ENCODE measurements at places on chromosomes 7 and 10.

DNA sequence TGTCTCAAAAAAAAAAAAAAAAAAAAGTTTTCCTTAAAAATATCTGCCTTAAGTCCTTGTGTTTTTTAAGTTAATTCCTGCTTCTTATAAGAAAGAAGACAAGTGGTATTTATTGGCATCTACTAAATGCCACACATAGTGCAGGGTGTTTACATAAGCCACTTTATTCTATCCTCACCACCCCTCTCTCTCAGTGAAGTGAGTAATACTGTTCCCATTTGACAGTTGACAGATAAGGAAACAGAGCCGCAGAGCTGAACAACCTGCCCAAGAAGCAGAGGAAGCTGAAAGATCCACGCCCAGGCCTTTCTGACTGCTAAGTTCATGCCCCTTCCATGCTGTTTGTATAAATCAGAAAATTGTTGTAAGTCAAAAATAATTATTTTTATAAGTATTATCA is 54.1 kb downstream of the ABLIM1 start:
- DNase-seq: no peak

DNA sequence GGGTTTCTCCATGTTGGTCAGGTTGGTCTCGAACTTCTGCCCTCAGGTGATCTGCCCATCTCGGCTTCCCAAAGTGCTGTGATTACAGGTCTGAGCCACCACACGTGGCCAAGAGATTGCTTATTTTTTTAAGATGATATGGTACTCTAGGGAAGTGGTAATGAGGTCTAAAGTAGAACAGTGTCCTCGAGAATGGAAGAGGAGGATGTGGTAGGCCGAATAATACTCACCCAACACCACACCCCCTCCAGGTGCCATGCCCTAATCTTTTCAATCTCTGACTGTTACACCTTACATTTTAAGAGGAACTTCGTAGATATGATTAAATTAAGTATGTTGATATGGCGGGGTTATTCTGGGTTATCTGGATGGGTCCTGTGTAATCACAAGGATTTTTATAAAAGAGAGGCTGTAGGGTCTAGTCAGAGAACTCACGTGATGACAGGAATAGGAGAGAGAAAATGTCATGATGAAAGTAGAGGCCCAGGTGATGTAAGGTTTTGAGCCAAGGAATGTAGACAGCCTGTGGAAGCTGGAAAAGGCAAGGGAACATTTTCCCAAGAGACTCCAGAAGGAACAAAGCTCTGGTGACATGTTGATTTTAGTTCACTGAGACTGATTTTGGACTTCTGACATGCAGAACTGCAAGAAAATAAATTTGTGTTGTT is 29.5 kb downstream of the CDK13 start:
- DNase-seq: no peak

- DNase-seq: no peak
These were observed 103.3 kb downstream of the TPST1 start for GRCh38 chr7:66308411-66308810.

DNA sequence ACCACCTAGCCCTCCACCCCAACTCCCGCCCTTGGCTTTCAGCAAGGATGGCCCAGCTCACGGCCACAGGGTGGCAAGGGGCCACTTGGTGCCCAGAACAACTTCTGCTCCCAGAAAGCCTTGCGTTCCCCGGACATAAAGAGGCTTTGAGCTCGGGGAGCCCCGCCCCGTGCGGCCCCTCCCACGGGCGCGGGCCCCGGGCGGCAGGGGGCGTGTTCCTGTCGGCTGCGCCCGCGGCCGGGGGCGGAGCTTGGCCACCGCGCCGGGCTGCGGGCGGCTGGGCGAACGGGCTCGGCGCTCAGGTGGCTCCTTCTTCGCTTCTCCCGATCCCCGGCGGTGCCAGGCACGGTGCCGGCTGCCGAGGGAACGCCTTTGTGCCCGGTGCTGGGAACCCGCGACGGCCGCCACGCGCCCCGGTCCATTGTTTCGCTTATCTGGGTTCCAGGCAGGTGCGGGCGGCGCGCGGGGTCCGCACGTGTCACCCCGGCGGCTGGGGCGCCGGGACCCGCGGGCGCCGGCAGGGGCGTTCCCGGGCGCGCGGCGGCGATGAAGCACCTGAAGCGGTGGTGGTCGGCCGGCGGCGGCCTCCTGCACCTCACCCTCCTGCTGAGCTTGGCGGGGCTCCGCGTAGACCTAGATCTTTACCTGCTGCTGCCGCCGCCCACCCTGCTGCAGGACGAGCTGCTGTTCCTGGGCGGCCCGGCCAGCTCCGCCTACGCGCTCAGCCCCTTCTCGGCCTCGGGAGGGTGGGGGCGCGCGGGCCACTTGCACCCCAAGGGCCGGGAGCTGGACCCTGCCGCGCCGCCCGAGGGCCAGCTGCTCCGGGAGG is at the start of gene NFE2L3:
Gene NFE2L3 (plus strand): TSS at position 246 of the 829 bp plus-strand sequence. CDS start 301 bp downstream, at position 547.
- DNase-seq: peak; percentile 84

DNA sequence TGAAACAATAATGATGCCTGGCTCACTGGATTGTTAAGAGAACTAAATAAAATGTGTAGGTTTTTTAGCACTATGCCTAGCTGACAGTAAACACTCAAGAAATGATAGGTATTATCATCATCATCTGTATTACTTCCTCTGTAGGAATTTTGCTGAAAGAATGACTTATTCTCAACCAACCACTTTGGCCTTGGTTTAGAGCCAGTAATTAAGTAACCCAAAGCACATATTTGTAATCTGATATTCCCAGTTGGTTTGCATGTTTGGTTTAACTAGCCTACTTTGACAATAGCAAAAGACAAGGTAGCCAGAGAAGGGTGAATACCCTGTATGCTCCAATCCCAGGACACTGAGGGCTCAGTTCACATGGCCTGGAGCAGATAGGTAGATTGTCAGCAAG is 34.4 kb downstream of the BCAP29 start:
- DNase-seq: no peak

GRCh38 chr10:28879875-28880682 is 202.8 kb downstream of the BAMBI start:
- no peak for DNase-seq

DNA sequence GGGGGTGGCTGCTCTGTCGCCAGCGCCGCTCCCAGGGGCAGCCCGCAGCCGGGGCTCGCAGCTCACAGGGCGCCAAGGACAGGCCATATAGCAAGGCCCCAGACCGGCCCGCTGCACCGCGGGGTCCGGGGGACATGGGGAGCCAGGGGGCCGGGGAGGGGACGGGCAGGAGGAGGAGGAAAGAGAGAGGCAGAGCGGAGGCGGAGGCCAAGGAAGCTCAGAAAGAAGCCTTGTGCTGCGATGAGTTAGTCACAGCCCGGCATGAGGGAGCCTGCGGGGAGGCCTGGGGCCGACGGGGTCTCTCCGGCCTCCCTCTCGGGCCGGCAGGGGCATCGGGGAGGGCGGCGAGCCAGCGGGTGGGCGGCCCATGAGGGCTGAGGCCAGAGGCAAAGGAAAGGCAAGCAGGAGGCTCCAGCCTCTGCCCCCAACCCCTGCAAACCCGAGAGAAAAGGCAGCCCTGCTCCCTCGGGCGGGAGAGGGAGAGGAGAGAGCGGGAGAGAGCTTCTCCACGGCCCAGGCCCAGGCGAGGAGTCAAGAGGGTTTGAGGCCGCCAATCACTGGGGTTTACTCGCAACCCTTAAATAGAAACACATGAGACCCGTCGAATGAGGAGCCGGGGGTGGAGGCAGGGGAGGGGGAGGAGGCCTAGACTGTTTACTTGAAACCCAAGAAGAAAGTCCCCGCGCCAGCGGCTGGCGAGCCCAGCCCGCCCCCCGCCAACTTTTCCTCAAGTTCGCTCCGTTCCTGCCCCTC is 167.9 kb downstream of the NEURL1 start:
- DNase-seq: no peak

- DNase-seq: no peak
These were observed 604.0 kb downstream of the INHBA start for GRCh38 chr7:41098846-41099245.

DNA sequence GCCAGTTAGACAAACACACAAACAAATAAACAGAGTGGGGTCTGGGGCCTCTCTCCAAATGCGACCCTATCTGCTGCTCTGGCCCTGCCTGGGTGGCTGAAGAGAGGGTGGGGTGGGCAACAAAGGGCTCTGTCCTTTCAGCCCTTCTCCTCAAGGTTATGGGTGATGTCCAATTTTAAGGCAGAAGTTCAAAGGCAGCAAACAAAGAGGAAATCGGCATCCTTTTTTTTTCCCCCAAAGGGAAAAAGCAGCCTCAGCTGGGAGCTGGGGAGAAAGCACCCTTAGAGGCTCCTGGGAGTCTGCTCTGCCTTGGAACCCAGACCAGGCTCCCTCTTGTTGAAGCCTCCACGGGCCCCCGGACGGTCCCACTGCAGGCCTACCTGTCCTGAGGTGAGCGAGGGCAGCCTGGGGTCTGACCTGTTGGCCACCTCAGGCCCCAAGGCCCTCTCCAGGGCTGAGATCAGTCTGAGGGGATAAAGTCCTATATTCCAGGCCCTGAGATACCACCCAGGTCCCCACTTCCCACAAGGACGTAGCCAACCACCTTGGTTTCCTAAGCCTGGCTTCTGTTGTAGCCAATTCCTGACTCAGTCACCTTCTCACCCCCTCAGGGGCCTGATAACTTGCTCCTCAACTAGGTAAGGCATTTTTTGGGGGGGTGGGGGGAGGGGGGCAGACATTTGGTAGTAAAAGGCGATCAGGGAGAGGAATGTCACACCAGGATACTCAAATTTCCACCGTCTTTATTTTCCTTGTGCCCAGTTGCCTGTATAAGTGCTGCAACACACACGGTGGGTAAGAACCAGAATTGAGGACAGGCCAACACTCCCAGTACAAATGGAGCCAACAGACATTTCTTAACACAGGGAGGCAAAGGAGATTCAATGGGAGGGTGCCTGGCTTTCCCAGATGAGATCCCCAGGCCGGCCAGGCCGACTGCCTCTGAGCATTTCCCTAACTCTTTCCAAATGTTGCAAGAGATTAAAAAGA is 4.3 kb downstream of the HOXA11 start:
- no peak for DNase-seq

- no peak for DNase-seq
These were observed 35.8 kb downstream of the FOXL3 start for GRCh38 chr7:325811-326210.

- no peak for DNase-seq
These were observed 73.7 kb upstream of the CAMK2B start for GRCh38 chr7:44398953-44399574.

GRCh38 chr7:132171130-132171576 is 405.1 kb downstream of the PLXNA4 start:
- DNase-seq: no peak

DNA sequence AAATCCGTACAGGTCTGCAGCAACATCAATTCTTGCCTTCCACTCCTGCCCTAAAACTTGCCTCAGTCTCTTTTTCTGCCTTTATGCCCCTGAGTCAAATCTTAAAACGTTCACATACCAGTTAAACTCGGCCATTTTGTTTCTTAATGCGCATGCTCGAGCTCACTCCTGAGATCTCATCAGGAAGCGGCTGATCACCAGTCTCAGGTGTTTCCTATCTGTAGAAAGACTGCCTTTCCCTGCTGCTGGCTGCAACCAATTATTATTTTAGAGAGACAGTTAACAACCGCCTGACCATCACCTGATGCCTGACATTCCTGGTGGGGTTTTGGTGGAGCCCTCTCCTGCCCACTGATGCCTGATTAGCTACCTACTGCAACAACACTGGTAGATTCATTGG is 70.2 kb upstream of the TMEM140 start:
- no peak for DNase-seq

DNA sequence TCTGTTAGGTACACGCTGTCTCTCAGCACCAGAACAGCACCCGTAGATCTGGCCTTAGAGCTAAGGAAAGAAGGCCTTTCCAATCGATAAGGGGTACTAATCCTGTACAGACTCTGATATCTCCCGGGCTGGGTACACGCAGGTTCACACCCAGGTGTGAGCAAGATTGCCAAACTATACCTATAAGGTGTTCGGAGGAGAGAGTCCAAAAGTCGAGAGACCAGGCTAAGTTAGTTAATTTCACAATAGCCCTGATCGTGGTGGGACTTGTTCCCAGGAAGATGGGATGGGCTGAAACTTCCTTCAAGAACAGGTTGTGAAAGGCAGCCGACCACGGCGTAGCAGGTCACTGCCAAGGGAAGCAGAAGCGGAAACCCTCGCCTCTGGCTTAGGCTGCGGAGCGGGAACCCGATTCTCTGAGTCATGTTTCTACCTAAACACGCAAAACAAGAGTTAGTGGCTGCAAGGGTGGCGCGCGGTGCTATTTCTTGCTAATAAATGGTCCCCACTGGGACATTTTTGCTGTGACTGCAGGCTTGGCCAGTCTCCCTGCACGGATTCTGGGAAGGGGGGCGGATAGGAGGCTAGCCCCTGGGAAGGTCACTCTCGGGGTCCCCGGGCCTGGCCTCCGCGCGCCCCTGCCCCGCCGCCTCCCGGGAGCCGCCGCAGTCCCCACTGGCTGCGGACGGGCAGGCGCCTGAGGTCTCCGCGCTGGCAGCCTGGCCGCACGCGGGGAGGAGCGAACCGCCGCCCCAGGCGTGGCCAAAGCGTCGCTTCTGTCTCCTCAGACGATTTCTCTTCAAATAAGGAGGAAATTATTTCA is 75.4 kb upstream of the PDSS1 start:
- DNase-seq: peak; percentile 88

DNA sequence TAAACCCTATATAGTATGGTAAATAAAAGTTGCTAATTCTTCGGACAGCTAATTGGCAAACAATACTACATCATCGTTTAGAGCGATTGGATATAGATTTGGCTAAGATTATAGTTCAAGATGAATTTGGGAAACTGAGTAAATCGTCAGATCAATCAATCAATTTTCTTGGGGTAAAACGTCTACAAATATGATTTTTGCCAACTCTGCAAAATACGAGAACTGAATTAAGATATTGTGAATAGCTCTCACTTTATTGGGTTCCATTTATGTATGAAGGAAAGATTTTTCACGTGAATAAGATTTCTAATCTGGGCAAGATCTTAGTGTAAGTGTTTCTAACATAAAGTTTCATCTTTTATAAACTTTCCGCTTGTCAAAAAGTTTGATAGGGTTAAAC is 132.9 kb upstream of the AGR3 start:
- no peak for DNase-seq

DNA sequence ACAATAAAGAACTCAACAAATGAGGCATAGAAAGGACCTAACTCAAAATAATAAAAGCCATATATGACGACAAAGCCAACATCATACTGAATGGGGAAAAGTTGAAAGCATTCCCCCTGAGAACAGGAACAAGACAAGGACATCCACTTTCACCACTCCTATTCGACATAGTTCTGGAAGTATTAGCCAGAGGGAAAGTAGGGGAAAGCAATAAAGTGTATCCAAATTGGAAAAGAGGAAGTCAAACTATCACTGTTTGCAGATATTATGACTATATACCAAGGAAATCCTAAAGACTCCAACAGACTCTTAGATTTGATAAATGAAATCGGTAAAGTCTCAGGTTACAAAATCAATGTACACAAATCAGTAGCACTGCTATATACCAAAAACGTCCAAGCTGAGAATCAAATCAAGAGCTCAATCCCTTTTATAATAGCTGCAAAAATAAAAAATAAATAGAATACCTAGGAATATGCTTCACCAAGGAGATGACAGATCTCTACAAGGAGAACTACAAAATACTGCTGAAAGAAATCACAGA is 4.8 kb downstream of the ANXA7 start:
- DNase-seq: no peak

GRCh38 chr7:117857718-117858117 is 15.5 kb downstream of the CTTNBP2 start:
- no peak for DNase-seq

Data from CD14-positive monocyte (primary cell).